ENCODE measurements at places on chromosomes 7 and 10.

DNA sequence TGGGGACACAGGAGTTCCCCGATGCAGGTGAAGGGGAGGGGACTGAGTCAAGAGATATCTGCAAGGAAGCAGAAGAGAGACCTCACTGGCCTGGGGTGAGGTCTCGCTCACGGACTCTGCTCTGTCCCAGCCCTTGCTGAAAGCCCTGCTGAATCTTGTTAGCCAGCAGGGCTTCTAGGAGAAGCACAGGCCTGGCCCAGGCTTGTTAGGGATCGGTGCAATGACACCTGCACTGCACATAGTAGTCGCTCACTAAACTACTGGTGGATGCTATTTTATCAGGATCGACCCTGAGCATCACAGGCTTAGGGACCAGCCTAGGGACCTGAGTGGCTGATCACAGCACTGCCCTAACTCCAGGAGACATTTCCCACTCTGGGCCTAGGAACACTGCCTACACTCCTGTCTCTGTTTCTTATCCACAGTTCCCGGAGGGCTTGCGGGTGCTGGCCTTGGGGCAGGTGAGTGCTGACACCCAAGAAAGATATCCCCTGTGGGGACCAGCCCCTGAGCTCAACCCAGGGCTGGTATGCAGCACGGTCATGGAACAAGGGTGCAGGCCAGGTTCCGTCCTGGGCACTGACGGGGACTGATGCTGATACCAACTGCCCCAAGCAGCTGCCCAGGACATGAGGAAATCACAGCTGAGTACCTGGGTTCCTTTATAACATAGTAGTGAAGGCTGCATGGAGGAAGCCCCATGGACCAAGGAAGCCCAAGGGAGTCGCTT lies 13.0 kb downstream of the ELN start:
- DNase-seq = no peak

DNA sequence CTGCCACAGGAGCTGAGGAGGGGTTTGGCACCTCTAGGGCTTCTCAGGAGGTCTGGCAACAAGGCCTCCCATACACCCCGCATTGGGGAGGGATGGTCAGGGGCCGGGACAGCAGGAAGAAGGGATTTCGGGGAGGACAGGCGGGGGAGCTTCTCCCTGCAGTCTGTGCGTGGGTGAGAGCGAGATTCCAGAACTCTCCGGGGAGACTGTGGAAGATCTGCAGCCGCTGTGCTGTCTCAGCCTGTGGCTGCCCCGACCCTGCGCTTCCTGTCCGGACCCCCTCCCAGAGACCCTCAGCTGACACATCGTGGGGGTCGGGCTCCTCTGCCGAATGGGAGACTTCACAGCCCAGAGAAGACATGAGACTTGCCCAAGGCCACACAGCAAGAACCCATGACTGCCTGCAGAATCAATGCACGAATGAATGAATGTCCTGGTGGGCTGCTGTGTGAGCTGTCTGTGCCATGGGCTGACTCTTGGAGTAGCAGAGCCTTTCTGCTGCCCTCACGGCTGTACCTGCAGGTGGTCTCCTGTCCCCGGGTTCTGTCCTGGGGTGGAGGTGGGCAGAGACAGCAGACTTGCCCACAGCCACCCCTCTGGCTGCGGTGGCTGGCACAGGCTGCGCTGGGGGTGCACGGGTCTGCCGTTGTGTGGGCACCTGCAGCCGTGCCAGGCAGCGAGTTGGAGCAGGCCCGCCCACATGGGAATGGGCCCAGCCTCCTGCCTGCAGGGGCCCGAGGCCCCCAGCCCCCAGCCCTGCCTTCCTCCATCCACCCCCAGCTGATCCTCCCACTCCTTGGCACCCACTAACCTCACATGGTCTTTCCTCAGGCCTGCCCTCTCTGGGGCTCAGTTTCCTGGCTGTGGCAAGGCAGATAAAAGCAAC lies 16.3 kb upstream of the LFNG start:
- no peak for DNase-seq

DNA sequence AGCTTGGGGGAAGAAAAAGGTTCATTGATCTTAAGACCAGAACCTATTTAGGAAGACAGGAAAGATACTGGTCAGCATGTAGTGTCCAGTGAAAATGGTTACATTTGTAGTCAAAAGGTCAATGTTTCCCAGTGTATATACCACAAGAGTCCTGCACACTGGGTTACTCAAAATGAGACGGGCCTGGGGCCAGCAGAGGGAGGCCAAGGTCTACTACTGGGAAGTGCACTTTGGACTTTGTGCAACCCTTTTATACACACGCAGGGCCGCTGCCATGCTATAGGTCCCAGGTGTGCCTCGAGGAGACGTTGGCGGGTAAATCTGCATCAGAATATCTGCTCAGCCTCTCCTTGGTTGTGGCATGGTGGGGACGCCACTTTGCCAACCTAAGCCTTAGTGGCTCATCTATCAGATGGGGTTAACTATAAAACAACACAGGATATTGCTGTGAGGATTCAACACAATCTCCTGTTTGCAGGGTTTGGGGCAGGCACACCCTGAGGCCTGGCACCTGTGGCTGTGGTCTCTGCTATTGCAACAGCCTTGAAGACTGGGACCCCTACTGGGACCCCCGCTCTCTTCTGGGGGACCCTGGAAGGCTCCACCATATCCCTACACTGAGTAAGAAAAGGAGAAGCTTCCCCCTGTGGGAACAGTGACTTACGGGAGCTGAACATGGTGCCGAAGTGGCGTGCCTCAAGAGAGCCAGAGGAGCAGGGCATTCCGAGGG lies 19.7 kb downstream of the CLRN3 start:
- no peak for DNase-seq

GRCh38 chr7:111750228-111750627 lies 187.9 kb upstream of the IMMP2L start:
- DNase-seq = no peak

- DNase-seq = no peak
These were observed 171.5 kb upstream of the TCF7L2 start for GRCh38 chr10:112778579-112778978.

Data from amygdala (tissue), 56 donors.